SK-N-SH (cell line): ENCODE measurements at places on chromosomes 4 and X. TPM values are rescaled to one million over a fixed set of nuclear protein-coding genes. Genes with fewer than 3 reads are reported as not detected.

- DNase-seq, result no peak
Measured at GRCh38 chr4:26434030-26434639, 56.1 kb downstream of the CCKAR start.

DNA sequence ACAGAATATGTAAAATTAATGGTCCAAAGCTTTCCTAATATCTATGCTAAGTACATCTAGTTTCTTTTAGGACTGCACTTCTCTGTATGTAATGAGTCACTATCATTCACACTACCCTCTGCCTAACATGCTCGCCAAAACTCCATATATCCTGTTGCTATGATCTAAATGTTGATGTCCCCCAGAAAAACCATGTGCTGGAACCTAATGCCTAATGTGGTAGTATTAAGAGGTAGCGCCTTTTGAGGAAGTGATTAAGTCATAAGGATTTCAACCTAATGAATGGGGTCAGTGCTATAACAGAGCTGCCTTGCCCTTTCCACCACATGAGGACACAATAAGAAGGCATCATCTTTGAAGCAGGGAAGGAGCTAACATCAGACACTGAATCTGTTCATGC, 34.9 kb upstream of the NFKB1 start:
- DNase-seq, result no peak

The BEND4 gene
- 0.02 and 0.03 TPM in 2 replicates for polyA plus RNA-seq

GRCh38 chrX:64150775-64151174, 54.7 kb downstream of the AMER1 start:
- no peak for DNase-seq

DNA sequence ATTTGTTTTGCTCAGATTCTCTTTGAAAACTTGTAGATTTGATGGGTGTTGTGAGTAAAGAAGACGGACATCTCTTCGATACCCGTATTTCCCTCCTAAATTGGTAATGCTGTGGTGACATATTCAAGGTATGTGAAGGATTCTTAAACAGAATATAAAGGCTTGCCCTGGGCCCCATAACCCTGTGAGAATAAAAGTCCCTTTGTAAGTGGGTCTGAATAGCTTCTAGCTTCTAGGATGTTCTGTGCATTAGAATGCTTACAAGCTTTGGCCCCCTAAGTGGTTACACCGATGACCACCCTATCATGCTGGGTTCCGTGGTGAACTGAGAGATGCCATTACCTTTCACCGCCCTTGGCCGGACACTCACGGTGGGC, 574 bp upstream of the MOB1B start:
- DNase-seq, result no peak
